Effector memory CD8-positive, alpha-beta T cell (primary cell): ENCODE measurements at places on chromosomes 2 and 18.
A peak's percentile ranks its signal among the peaks of the same experiment; 100 is the strongest.

GRCh38 chr2:27217173-27218121, at the start of gene CAD:
TSS of gene CAD (plus strand) at chr2:27217369. CDS start at chr2:27217552, 183 bp downstream.
- peak; percentile 75 for DNase-seq

DNA sequence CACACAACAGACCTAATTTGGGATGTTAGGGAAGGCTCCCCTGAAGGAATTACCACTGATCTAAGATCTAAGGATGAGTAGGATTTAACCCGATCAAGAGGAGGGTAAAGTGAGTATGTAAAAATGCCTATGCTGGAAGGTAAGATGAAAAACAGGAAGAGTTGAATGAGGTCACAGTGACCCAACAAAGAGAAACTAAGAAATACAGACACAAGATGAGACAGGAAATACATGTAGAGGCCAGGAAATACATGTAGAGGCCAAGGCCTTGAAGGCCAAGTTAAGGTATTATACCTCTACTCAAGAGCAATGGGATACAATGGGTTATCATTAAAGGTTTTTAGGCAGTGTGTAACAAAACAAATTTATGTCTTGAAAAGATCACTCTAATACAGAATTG, 131.6 kb upstream of the TANK start:
- DNase-seq = no peak

DNA sequence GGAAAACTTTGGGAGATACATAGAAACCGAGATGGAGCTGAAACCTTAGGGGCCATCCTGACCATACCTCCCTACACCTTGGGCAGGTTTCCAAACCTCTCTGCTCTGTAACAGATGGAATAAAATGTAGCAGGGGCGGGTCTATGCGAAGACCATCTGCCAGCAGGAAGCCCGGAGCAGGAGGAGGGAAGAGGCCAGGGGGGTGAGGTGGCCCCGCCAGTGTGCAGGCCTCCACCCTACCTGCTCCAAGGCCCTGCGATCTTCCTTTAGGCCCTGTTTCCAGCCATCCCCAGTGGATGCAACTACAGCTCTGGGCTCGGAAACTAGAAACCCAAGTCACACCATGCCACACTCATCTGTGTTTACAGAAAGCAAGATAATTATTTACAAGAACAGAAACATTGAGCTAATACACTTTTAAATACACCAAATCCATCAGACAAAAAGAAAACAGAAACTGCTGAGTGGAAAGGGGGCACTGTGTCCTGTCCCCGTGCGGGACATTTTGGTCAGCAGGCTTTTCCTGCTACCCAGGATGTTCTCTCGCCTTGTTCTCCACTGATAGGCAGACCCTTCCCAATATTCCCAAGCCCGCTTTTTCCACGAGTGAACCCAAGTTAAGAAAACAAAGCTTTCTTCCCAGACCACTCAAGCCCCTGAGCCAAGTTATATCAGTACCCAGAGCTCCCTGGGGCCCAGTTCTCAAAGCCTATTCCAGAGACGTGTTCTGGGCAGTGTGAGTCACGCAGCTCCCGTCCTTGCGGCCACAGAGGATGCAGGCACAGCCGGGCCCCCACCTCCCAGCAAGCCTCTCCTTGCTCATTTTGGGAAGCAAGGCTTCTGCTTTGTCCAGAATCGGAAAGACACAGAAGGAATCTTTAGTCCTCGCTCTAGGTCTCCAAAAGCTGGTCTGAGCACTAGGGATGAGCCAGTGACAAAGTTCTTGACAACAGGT, 17.3 kb downstream of the CIB4 start:
- DNase-seq = no peak

DNA sequence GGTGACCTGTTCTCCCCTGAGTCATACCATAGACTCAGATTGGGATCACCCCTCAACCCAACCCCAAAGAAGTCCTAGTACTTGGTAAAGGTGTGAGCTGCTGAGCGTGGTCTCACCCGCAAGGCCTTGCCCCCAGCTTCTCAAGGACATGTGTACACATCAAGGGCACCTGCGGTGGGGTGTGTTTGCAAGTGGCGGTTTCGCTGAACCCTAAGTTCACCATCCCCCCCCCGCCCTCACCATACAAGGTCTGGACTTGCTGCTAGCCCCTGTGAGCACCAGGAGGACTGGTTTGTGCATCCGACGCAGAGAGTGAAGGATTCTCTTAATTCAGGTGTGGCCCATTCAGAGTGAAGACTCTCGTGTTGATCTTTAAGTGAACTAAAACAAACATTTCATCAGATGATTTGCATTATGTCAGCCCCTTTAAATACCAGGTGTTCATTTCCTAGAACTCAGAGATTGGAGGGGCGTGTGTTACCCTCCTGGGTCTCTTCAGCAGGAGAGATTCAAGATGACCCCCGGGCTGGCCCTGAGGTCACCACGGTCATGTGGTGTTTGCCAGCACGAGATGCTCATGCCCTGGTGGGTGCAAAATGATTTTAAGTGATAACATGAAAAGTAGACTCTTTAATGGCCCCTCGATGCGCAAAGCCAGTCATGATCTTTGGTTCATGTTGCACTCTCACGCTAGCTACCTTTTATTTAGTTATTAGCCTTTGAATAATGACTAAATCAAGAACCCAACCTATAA, 27.8 kb downstream of the MTERF4 start:
- DNase-seq = no peak

GRCh38 chr2:25310965-25311864, 30.5 kb downstream of the DNMT3A start:
- DNase-seq = no peak

- DNase-seq = no peak
These were observed 59.9 kb downstream of the DYM start for GRCh38 chr18:49400398-49401072.

DNA sequence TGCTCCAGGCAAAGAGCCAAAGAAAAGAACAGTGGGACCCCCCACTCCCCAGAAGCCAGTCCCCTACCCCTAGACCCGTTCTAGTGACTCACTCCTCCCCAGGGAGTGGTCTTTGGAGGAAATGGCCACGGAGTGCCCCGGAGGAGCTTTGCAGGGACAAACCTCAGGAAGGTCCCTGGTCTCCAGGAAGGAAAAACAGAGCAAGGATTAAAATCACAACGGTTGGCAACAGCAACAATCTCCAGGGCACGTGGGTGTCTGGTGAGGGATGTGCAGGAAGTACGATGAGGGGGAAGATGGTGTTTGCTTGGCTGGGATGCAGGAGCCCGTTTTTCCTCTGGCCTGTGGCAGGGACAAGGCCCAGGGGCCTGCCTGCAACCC, 135.0 kb downstream of the SMAD2 start:
- DNase-seq = no peak

GRCh38 chr2:108355906-108356734, 21.6 kb upstream of the SULT1C4 start:
- no peak for DNase-seq

- DNase-seq = no peak
These were observed 177.9 kb downstream of the CYRIA start for GRCh38 chr2:16487686-16488085.

- no peak for DNase-seq
These were observed 235.1 kb downstream of the CDCA7 start for GRCh38 chr2:173589604-173590275.

GRCh38 chr2:104286841-104287240, 567.1 kb upstream of the POU3F3 start:
- DNase-seq = no peak

DNA sequence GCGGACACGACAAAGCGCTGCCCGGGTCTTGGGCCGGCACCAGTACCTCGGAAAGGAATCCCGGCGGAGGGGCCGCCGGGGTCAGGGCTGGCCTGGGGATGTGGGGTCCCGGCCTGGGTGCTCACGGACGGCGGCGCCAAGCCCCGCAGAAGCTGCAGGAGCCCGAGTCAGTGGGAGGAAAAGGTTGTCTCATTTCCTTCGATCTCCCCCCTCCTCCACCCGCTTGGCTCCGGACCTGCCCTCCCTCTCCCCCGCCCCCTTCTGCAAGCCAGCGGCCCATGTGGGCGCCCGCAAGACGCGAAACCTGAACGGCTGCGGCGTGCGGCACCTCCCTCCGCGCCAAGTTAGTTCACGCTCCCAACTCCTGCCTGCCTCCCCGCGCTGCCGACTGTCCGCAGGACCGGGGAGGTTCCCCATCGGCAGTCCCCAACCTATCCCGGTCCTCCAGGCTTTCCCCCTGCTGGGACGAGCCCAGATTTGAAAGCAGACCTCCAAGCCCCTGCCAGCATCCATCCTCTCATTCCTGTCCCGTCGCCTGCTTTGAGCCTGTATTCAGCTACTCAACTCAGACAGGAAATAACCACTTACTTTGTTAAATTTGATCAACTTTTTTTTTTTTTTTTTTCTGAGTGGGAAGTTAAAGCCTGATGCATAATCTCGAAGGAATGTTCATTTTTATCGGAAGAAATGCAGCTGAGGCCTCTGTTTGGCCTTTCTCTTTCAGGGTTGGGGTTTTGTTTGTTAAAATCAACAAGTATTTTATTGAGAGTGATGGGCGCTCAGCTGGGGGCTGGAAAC, at the start of gene EVA1A:
Gene EVA1A (minus strand): TSS at position 172 of the 798 bp plus-strand sequence. CDS start 42,799 bp downstream, outside the sequence.
- DNase-seq = no peak

DNA sequence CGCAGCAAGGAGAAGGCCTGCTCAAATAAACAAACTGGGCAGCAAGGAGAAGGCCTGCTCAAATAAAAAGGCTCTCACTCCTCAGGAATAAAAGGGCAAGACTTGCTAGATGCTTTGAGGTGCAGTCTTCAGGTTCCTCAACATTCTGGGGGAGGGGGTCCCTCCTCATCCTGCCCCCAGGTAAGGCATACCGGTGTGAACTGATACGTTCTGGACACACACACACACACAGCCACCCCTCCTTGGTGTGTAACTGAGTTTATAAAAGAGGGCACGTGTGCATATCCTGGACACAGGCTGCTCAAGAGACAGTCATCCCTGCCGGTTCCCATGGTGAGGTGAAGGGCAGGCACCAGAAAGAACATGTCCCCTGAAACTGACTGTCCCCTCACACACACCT, 4.5 kb downstream of the TEX261 start:
- no peak for DNase-seq

GRCh38 chr18:35432565-35433001, 55.4 kb upstream of the ZNF396 start:
- no peak for DNase-seq

DNA sequence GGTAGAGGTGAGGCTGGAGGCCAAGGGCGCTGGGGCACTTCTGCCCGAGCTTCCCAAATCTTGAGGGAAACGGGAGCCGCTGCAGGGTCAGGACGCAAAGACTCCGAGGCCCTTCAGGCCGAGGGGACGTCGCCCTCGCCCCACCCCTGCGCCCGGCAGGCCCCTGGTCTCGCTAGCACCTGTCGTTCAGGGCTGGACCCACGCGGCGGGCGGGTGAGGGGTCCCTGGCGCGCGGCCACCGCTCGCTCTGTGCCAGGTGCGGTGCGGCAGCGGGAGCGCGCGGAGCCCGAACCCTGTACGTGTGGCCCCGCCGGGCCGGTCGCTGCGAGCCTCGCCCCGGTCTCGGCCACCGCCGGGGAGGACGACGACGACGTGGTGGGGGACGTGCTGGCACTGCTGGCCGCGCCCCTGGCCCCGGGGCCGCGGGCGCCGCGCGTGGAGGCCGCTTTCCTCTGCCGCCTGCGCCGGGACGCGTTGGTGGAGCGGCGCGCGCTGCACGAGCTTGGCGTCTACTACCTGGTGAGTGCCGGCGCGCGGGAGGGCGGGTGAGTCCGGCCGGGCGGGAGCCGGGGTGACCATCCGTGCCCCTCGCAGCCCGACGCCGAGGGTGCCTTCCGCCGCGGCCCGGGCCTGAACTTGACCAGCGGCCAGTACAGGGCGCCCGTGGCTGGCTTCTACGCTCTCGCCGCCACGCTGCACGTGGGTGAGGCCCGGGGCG, 4.9 kb downstream of the ERFE start:
- DNase-seq = no peak

GRCh38 chr18:33495278-33495677, 54.8 kb upstream of the CCDC178 start:
- no peak for DNase-seq

DNA sequence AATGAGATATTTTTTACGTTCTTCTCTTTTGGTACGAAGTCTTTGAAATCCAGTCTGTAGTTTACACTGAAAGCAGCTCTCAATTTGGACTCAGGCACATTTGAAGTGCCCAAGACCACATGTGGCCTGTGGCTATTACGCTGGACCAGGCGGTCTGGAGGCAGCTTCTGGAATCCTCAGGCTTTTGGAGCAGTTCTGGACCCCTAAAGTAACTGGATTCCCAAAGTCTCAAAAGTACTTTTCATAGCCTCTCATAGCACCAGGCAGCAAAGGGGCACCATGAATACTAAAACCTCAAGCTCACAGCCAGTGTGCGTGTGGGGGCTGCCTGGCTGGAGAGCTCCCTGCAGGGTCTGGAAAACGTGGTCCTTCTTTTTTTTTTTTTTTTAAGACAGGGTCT, 119.0 kb downstream of the SMAD7 start:
- DNase-seq = no peak

DNA sequence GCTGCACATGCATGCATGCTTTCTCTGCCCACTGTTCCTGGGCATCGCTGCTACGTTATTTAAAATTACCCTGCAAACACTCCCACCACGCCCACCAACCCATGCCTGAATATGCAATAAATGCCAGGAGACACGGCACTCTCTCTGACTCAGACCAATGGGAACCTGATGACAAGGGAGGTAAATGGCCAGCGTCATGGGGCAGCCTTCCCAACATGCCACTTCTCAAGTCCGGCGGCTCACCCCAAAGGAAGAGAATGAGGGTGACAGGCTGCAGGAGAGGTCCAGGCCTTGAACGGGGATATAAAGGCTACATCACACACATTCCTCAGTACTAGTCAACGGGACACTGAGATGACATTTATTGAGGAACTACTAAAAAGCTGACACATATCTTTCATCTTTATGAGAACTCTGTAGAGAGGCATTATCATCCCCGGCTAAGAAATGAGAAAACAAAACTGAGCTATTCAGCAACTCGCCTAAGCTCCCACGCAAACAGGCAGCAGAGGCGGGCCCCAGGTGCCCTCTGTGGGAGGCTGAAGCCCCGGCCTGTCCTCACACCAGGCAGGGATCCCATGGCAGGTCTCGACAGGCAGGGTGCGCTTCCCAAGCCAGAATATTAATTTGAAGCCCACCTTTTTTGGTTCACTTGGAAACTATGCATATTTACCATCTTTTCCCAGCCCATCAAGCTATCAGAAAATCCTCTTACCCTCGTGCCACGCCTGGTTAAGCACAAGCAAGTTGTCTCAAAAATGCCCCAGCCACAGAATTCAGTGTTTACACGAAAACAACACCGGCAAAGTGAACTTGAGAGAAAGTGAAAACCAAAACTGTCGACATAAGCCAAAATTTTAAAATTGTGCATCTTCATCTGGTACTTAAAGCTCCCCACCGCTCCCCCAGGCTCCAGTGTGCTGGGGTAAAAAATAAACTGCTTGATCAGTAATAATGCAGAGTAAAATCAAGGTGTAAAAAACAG, 166.3 kb downstream of the HDAC4 start:
- DNase-seq = no peak

DNA sequence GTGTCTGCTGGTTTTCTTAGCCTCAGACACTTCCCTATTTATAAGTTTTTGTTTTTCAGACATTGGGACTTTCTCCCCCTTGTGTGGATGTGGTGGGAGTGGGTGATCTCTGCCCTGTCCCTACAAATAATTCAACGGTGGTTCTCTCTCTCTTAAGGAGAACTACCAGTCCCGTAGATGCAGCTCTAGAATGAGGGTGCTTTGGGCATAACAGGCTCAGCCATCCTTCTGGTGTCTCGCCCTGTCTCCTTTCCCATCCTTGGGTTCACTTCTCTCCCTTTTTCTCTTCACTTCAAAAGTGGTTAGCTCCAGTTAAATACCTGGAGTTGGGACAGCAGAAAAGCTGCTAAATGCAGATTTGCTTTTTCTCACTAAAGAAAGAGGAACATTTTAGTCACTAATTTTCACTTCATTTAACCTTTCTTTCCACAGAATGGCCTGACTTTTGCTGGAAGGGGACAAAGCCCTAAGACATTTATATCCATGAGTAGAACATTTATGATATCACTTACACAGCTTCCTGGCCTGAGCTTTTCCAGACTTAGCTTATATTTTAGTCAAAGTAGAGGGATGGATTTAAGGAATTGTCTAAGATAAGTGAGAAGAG, 121.2 kb upstream of the CXCR4 start:
- DNase-seq = peak; percentile 38
